ENCODE measurements at places on chromosomes 6 and 20. TPM values are rescaled to one million over a fixed set of nuclear protein-coding genes. Genes with fewer than 3 reads are reported as not detected.

The VEGFA gene
- total RNA-seq: 144 TPM

DNA sequence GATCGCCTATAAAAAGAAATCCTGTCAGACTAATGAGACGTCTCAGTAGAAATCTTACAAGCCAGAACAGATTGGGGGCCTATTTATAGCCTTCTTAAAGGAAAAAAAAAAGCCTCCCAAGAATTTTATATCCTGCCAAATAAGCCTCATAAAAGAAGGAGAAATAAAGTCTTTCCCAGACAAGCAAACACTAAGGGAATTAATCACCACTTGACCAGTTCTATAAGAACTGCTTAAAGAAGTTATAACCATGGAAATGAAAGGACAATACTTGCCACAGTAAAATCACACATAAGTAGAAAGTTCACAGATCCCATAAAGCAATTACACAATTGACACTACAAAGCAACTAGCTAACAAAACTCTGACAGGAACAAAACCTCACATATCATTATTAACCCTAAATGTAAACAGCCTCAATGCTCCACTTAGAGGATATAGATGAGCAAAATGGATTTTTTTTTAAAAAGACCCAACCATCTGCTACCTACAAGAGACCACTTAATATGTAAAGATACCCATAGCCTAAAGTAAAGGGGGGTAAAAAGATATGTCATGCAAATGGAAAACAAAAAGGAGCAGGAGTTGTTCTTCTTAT lies 13.4 kb downstream of the SLC22A16 start:
- H3K4me3 ChIP-seq: no peak overlapping the region
- H3K27ac ChIP-seq: no peak overlapping the region
- no peaks in the 10 kb centered on the region for H3K27me3 ChIP-seq
- DNase-seq: no peak
- no peaks in the 10 kb centered on the region for H3K4me1 ChIP-seq
- H3K36me3 ChIP-seq: no peaks in the 10 kb centered on the region

DNA sequence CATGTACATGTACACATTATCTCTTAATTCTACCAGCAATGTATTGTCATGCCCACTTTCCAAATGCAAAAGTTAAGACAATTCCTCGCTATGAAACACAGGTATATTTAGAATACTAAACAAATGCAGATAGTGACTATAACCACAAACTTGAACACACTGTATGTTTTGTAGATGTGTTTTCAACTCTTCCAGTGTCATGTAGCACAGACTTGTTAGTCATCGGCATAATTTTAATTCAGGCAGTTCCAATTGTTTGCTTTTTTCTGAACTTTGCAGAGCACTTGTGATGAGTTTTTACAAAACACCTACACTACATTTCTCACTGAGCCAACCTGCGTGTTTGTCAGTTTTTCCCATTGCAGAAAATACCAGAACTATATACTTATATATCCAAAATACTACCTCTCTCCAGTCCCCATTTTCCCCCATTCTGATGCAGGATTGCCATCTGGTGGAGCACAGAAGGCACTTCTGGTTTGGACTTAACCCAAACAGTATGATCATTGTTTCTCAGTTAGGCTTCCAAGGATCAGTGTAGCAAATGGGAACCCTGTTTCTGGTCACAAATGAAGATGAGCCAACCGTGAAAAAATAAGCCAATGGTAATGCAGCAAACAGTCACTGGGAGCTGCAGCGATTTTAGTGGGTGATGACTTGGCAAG lies 143.4 kb downstream of the ADGRB3 start:
- H3K4me1 ChIP-seq: peaks cover 41% of the 10 kb centered on the region
- no peaks in the 10 kb centered on the region for H3K36me3 ChIP-seq
- H3K27me3 ChIP-seq: no peaks in the 10 kb centered on the region
- no peak overlapping the region for H3K4me3 ChIP-seq
- peak; percentile 87 for DNase-seq
- no peak overlapping the region for H3K27ac ChIP-seq

- H3K27me3 ChIP-seq: no peaks in the 10 kb centered on the region
- H3K4me1 ChIP-seq: peaks cover 14% of the 10 kb centered on the region
- H3K27ac ChIP-seq: no peak overlapping the region
Observed at GRCh38 chr6:72798196-72798595, 176.3 kb downstream of the KCNQ5 start.

The TBX18 gene
- total RNA-seq: 14.6 TPM

DNA sequence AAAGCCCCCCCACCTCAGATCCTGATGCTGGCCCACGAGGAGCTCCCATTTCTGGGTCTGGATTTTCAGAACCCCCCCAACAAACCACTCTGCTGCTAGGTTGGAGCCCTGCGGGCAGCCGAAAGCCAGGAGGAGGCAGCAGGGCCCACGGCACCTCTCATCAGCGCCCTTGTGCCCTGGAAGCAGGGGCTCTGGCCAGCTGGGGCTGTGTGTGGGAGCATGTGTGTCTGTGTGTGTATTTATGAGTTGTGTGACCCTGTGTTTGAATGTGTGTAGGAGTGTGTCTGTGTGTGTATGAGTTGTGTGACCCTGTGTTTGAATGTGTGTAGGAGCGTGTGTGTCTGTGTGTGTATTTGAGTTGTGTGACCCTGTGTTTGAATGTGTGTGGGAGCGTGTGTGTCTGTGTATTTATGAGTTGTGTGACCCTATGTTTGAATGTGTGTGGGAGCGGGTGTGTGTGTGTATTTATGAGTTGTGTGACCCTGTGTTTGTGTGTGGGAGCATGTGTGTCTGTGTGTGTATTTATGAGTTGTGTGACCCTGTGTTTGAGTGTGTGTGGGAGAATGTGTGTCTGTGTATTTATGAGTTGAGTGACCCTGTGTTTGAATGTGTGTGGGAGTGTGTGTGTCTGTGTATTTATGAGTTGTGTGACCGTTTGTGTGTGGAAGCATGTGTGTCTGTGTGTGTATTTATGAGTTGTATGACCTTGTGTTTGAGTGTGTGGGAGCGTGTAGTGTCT lies 18.9 kb downstream of the SLC17A9 start:
- no peaks in the 10 kb centered on the region for H3K36me3 ChIP-seq
- H3K27me3 ChIP-seq: peaks cover 37% of the 10 kb centered on the region
- no peaks in the 10 kb centered on the region for H3K4me1 ChIP-seq

Data from A673 (cell line).